ENCODE measurements at places on chromosomes 7 and 10.

DNA sequence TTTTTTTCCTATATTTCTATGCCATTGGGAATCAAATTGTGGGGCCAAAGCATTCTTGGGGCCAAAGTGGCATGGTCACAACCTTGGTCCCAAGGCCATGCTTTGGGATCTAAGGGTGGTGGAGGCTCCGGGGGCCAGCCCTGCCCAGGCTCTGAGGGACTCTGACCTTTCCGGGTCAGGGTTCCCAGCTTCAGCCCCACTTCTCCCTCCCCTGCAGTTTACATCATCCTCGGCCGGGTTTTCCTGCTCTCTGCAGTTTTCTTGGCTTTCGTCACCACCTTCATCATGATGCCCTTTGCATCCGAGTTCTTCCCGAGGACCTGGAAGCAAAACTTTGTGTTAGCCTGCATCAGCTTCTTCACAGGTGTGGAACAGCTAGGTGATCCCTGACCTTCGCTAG is 8.5 kb downstream of the TMEM225B start:
- no peak for DNase-seq

- no peak for DNase-seq
Observed at GRCh38 chr7:81986723-81987470, 217.1 kb upstream of the HGF start.

- no peak for DNase-seq
Observed at GRCh38 chr10:72587568-72587967, 38.3 kb downstream of the MICU1 start.

DNA sequence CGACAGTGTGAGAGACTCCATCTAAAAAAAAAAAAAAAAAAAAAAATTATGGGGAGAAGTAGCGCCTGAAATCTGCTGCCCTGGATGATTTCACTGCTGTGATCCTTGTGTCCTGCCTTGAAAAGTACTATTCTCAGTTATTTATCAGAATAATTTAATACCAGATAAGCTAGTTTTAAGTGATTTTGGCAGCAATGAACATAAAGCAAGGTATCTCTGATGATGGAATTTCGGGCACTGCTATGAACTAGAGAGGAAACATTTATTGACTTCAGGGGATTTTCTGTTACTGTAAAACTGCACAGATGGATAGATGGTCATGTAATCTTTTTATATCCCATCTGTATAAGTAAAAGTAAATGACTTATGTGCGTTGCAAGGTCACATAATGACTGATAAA is 619.1 kb upstream of the ANKRD30A start:
- DNase-seq: no peak

GRCh38 chr10:44281089-44281613 is 103.7 kb downstream of the CXCL12 start:
- no peak for DNase-seq

GRCh38 chr10:82796510-82796909 is 921.5 kb downstream of the NRG3 start:
- no peak for DNase-seq

DNA sequence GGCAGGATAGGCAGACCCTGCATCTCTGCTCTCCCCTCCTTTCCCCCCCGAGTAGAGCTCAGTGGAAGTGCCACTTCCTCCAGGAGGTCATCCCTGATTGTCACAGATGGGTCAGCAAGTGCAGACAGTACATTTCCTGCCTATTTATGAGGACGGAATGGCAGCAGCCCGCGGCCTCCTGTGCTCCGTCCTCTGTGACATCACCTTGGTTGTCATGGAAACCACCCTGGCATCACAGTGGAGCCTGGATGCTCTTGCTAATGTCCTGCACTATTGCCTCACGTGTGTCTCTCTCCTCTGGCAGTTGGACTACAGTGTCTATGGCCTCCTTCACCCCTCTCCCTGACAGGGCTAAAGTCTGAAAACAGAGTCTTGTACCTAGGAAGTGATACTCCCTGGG is 148.6 kb downstream of the SH3PXD2A start:
- DNase-seq: no peak
